Activated CD4-positive, alpha-beta T cell treated with anti-CD3 and anti-CD28 coated beads for 36 hours (primary cell): ENCODE measurements at places on chromosomes 1 and 21.

- DNase-seq = no peak
These were observed 71.3 kb downstream of the RPE65 start for GRCh38 chr1:68378296-68379084.

DNA sequence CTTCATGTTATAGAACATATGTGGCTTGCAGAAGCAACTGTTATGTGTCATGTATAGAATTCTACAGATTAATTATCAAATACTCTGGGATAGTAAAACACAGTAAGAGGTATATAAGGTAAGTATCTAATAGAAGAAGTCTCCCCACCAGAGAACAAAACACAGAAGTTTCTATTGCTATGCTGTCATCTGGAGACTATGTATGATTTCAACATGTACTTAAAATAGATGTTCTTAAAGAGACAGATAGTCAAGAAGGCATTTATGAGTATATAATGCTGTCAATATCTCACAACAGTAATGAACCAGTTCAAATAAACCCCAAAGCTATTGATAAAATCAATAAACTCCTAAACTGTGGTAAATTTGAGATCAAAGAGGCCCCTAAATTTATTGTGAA is 8.1 kb upstream of the ADCY10 start:
- DNase-seq = no peak

DNA sequence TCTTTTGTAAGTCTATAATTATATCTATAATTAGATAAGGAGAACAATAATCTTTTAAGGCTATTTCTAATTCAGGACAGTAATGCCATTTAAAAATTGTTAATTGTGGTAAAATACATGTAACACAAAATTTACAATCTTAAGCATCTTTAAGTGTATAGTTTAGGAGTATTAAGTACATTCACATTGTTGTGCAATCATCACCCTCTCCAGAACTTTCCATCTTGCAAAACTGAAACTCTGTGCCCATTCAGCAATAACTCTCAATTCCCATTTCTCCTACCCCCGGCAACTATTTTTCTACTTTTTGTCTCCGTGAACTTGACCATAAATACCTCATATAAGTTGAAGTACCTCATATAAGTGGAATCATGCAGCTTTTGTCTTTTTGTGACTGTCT is 93.9 kb upstream of the KCNA3 start:
- DNase-seq = no peak

DNA sequence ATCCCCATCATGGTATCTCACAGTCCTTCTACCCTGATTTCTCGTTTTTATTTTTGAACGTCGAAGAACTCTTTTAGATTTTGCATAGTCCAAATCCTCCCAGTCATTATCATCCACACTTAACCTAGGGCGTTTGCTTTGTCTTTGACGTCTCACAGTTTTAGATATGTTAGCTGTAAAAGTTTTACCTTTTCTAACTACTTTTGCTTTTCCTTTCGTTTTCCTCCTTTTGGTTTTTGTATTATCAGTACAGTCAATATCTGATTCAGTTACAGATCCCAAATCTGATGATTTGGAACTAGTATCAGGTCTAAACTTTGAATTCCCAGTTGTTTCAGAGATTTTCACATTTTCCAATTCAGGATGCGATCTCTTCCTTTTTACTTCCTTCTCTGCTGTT is 13.1 kb upstream of the PSMG1 start:
- DNase-seq = no peak

- DNase-seq = no peak
These were observed 58.9 kb downstream of the PTPN14 start for GRCh38 chr1:214492401-214493075.

DNA sequence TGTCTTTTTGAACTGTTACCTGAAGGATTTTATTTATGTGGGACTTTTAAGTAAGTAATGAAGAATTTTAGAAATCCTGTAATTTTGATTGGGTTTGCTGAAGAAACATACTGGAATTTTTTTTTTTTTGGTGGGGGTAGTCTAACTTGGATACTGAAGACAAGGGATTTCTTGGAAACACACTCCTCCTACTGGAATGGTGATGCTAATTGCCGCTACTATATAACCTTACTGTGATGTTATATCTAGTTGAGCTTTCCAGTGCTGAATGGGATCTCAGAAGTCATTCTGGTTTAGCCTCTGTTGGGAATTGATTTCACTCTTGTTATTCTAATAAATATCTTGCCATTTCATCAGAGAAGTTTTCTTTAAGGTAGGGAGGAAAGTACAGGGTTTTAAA is 8.4 kb downstream of the PPP2R5A start:
- DNase-seq = no peak

- DNase-seq = no peak
These were observed 102.5 kb upstream of the COA6 start for GRCh38 chr1:234270581-234271242.

DNA sequence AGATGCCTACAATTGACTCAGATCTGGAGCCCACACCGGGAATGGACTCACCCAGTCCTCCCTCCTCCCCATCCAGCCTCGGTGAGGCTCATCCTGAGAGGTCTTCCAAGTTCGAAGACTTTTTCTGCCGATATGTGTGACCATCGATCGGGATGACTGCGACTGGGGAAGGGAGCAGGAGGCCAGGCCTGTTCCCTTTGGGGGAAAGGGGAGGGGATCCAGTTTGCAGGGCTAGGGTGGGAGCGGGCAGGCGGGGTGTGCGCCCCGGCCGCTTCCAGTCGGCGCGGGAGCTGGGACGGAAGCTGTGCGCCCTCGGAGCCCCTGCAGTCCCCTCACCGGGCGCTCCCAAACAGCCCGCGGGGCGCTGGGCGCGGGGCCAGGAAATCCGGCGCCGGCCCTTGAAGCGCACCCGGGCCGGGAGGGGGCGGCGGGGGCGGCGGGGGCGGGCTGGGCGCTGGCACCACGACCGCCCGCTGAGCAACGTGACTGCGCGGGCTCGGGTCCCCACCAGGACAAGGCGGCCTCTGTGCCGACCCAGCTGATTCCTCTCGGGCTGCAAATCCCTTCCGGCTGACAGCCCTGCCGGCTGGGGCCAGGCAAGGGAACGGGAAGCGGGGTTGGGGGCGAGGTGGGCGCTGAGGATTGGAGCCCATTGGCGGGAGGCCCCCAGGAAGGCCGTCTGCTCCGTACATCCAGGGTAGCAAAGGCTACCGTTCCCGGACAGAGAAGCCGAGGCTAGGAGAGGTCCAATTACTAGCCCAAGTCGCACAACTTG is 103.9 kb downstream of the EBNA1BP2 start:
- DNase-seq = peak; percentile 21

- no peak for DNase-seq
These were observed 73.9 kb downstream of the MORN1 start for GRCh38 chr1:2317230-2318065.

- DNase-seq = no peak
These were observed 225.4 kb upstream of the NRIP1 start for GRCh38 chr21:15289896-15290841.

DNA sequence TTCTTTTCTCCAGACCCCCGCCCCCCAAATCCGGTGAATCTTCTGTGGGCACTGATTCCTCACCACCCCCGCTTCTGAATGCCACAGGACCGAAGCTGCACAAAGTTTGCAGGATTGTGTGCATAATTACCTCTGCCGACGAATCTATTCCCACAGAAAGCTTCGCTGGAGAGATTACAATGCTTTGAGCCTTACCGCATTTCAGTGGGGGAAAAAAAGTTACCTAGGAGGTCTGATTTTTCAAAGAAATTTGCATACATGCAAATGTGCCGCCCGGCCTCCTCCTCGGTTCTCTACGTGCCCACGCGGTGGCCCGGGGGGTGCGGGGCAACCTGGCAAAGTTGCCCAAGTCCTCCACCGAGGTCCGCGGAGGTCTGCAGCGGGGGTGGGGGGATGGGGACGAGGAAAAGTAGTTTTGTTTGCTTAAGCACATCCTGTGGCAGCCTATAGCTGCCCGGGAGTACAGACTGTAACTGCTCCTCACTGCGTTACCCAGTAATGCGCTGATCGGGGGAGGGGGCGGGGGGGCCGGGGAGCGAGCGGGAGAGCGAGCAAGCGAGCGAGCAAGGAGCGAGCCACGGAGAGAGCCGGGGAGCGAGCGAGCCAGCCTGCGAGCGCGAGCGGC is 563 bp upstream of the NFIA start:
- peak; percentile 73 for DNase-seq

- peak; percentile 26 for DNase-seq
These were observed 45.7 kb downstream of the PSMG1 start for GRCh38 chr21:39137248-39138178.

- DNase-seq = no peak
These were observed 62.9 kb downstream of the GADD45A start for GRCh38 chr1:67747671-67748546.

GRCh38 chr1:3351449-3352298 is 102.8 kb upstream of the ARHGEF16 start:
- DNase-seq = no peak

- DNase-seq = peak; percentile 70
These were observed 115.0 kb downstream of the SYF2 start for GRCh38 chr1:25117233-25117823.

DNA sequence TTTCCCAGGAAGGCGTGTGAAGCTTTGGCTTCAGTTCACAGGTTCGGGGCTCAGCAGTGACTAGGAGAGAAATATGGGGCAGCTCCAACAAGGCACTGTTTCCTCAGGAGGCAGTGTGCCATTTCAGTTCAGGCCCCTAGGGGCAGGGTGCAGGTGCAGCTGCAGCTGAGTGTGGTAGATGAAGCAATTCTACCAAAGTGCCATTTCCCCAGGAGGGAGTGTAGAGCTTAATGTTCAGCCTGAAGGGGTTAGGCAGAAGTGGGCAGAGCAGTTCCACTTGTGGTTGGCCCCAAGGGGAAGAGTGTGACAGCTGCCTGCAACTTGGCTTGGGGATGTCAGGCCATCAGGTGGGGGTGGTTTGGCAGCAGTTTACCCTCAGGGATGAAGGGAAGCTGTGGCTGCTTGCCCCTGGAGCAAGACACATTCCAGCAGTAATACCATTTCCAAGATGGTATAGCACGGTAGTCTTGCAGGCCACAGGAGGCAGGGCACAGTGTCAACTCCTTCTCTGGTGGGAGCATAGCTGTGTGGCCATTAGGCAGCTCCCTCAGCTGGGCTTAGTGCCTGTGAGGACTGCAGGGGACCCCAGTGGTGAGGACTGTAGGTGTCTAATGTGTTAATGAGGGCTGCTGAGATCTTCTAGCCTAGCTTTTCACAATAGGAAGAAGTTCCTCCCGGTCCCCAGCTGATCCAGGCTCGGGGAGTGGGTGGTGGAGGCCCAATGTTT is 34.7 kb downstream of the RGSL1 start:
- DNase-seq = peak; percentile 27

DNA sequence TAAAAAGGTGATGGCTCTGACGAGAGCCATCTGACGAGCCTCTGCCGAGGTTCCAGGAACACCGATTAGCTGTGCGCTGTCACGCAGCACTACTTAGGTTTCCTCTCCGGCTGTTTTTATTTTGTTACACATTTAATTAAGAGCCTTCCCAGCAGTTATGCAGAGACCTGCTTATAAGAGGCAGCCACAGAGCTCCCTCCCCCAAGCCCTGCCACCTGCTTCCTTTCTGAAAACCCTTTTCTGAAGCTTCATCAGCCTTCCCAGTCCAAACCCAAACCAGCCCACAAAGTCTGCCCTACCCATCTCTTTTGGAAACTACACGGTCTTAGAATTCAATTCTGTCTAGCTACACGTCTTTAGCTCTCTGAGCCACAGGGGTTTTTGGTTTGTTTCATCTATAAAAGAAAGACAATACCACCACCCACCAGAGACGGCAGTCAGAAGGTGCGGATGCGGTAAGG is 49.1 kb downstream of the ERI3 start:
- DNase-seq = peak; percentile 66

DNA sequence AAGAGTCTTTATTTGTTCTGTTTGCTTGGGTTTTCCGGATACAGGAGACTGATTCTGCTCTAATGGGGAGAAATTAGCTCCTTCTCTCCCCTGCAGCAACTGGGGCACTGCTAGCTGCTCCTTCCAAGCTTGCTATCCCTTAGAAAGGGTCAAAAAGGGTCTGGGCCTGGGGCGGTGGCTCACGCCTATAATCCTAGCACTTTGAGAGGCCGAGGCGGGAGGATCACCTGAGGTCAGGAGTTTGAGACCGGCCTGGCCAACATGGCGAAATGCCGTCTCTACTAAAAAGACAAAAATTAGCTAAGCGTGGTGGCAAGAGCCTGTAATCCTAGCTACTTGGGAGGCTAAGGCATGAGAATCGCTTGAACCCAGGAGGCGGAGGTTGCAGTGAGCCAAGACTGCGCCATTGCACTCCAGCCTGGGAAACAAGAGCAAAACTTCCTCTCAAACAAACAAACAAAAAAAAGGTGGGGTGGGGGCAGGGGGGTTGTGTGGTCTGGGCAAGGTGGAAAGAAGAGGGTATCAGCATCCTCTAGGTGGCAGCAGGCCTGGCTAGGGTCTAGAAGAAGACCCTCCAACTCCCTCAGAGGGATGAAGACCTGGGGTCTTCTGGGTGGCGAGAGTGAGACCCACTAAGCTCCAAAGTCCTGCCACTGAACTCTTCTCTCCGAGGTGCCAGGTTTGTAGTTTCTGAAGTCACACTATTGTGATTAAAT is 15.4 kb upstream of the TBX15 start:
- no peak for DNase-seq

DNA sequence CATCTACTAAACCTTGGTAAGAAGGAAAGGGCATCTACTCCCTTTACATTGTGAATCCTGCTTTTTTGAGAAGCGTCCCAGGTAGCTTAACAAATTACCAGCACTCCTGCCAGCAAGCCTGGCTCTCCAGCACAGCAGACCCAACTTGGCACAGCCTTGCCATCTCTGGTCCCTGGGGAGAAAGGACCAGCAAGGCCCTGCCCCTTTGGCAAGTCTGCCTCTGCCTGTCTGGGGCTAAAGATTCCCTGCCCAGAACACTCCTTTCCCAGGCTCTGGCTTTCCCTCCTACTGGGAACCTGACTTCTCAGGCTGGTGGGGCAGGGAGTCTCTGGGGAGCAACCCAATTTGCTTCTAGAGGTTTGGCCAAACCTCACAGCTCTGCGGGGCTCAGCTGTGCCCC is 68.5 kb downstream of the ATP2B4 start:
- DNase-seq = no peak

DNA sequence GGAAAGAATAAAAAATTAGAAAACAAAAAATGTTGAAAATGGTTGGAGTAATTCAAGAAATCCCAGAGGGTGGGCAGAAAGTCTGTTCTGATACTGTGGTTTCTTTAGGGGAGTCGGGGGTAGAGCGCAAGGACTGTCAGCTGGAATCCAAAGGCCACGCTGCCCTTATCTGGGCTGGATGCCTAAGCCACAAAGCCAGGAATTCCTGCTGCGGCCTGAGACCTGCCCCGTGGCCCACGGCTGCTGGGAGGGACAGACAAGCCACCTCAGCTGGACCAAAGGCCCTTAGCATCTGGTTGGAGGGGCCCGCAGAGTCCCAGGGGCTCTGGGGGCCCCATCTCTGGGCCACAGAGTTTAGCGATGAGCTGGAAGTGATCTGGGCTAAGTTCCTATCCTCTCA is 60.2 kb downstream of the DMRTB1 start:
- no peak for DNase-seq
